ENCODE measurements at places on chromosomes 2 and 18.

DNA sequence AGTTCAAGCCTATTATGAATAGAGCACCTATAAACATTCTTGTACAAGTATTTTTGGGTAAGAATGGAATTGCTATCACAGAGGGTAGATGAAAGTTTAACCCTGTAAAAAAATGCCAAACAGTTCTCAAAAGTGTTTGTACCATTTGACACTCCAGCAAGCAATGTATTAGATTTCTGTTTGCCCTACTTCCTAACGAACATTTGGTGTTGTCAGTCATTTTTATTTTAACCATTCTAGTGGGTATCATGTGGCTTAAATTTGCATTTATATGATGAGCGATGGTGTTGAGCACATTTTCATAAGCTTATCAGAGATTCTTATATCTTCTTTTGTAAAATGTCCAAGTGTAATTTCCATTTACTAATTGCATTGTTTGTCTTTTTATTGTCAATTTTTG is 608.2 kb upstream of the ACVR2A start:
- no peak for DNase-seq

DNA sequence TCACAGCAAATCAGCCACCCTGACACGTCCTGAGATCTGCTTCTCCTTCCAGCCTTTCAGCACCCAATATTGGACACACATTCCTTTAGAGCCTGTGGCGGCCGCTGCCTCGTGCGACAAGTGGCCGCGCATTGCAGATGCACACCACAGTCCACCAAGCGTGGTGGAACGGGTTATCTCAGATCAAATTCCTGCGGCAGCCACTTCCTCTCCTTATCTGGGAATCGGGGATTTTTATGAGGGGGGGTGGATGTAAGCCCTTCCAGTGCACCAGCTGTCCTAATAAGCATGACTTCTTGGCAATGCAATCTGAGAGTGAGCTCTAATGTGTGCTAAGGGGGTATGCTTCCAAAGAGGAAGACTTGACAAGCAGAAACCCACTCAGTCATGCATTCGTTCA is 18.3 kb upstream of the BMP10 start:
- DNase-seq = no peak

- no peak for DNase-seq
Measured at GRCh38 chr2:136444323-136444722, 321.0 kb upstream of the THSD7B start.

DNA sequence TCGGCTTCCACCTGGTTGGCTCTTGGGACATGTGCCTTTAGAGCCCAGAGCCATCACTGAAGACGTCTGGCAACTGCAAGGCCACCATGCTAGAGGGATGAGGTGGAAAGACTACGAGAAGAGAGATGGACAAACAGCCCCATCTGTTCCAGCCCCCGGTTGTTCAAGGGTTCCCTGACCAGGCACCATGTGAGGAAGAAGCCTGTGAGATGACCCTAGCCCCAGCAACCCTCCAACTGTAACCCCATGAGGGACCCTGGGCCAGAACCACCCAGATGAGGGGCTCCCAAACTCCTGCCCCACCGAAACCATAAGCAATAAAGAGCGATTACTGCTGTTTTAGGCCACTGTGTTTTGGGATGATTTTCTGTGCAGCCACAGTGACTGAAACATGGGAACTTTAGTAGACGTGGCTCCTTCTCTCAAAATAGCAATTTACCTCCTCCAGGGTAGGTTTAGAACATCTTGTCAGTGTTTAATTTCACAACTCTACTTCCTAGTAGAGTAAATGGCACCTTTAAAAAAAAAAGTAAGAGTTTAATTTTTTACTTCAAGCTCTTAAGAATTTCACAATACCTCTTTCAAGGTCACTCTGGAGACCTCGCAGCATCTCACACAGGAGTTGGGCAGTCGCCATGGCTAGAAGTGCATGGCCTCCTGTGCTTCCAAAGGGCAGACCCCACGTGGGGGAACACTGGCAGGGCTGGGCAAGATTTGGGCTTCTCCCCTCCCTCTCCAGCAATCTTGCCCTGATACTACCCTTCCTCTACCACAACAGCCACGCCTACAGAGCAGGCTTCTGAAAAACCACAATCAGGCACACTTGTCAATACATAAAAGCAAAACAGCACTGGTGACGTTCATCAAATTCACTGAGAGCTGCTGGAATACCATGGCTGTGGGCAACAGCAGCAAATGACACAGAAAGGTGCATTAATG is 48.8 kb downstream of the TMEM163 start:
- DNase-seq = no peak

DNA sequence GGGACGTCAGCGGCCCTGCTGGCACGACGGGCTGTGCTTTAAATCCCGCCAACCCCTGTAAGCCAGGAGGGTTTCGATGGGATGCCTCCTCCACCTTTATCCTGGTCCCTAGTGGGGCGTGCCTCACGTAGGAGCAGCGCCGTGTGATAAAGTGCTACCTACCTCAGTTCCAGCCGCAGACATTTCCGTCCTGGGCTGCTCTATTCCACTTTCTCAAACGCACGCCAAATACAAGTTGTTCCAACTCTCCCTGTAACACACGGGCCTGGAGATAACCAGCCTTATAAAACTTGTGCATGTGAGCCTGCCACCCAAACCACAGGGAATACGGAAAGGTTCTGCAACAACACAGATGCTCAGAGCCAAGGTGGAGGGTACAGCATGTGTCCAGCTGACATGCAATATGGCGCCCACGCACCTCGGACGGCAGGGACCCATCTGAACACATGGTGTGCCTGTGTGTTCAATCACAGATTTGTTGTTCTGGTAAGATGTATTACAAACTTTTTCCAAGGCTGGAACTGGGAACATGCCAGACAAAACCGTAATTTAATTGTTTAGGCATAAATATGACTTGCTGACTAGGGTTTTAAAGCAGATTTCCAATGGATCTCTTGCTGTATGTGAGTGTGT is 47.7 kb downstream of the ZNF516 start:
- DNase-seq = no peak

DNA sequence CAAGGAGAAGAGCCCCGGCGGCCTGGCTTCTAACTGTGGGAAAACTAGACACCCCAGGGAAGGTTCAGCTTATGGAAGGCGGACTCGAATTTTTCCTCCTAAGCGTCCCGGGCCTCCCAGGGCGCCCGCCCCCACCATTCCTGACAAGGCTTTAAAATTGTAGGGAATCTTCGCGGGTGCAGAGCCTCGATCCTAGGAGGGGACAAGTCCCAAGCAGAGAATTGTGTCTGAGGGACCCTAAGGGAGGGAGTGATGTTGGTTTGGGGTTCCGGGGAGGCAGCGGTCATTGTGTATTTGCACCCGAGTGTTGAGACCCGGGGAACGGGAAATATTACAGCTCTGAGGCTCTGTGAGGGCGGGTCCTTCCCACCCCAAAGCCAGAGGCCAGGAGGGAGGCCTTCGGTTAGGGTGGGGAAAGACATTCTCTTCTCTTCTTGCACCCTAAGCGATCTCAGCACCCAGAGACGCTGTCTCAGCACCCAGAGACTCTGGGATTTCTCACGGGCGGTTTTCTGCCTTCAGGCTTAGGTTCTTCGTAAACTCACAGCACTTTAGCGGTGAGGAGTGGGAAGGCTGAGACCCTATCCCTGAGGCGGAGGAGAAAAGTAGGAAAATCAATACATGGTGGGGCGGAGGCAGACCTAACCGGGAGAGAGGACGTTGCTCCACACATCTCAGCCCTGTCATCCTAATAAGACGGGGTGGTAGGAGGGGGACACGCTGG is 7.6 kb downstream of the OSR1 start:
- no peak for DNase-seq

GRCh38 chr2:217886091-217886490 is 116.7 kb downstream of the TNS1 start:
- DNase-seq = no peak

GRCh38 chr2:174563530-174564282 is 33.9 kb downstream of the WIPF1 start:
- no peak for DNase-seq

Measured in COR-L47 (cell line).